ENCODE measurements at places on chromosomes 1 and 21.

GRCh38 chr1:30968220-30968971 is 59.8 kb upstream of the SDC3 start:
- no peak for DNase-seq

DNA sequence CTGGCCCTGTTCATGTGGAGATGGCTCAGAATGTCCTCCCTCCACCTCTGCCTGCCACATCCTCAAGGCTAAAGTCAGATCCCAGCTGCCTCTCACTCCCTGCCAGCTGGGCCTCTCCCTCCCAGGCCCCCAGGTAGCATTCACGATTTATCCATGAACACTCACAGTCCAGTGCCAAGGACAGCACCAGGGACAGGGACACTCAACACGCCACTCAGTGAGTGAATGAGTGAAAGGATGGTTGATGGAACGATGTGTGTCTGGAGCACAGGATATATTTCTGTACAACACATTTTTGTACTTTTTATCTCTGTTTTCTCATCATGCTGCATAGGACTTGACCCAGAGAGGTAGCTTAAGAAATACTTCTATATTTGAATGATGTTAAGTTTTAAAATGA is 10.1 kb downstream of the CYP4A11 start:
- DNase-seq = no peak

- DNase-seq = no peak
Measured at GRCh38 chr1:31952825-31953220, 14.7 kb upstream of the PTP4A2 start.

DNA sequence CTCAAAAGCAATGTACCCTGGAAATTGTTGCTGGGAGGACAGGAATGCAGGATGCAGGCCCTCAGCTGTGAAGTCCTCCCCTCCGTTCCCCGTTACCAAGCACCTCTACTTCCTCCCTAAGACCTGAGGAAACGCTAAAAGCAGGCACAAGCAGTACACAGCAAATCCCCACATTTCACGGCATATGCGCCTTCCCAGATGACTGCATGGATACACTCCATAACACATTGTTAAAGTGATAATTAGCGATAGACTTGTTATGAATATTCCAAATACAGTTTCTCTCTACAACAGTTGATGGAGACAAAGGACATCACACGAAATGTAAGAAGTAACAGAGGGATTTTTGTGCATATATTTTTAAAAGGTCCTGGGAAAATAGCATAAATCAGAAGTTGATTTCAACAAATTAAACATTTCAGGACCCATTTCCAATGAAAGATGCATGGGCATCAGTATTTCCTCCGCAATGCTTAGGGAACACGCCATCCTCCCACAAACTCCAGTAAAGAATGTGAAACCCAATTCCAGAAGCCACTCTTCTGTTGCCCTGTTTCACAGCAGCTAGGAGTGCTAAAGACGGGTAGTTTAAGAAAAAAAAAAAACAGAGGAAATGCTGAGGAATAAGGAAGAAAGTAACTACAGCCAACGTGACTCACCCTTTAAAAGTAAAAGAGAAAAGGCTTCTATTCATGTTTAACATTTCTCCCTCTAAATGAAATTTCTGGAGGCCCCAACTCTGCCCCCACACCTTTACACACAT is 75.5 kb downstream of the HIVEP3 start:
- DNase-seq = no peak

Data from right renal cortex interstitium (tissue), 3 donors.